SW480 (cell line): ENCODE measurements at places on chromosomes 5 and 9.

DNA sequence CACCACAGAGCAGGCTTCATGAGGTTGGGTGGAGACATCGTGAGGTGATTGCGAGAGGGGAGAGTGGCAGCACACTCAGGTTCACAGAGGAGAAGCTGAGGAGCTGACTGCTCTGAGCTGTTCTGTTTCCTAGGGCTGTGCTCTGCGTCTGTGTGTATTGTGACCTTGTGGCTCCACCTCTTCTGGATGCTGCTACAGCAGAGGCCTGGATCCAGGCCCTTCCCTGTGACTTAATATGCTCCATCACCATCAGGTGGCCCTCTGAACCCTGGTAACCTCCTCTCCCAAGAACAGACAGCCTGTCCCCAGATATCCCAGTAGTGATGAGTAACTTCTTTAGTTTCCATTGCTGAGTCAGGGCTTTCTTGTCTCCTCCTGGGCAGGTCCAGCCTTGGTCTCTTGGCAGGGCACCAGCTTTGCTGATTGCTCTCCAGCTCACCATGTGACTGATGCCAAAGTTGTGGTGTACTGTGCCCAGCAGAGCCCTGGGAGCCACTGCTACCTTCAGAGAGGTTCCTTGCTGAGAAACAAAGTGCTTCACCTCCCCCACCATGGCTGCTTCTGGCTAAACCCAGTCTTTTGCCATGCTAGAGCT is 212.8 kb upstream of the CHD1 start:
- no peak for DNase-seq

- DNase-seq: no peak
Observed at GRCh38 chr9:33139421-33140228, 27.5 kb downstream of the B4GALT1 start.

- DNase-seq: no peak
Observed at GRCh38 chr5:24850926-24851486, 206.2 kb upstream of the CDH10 start.

DNA sequence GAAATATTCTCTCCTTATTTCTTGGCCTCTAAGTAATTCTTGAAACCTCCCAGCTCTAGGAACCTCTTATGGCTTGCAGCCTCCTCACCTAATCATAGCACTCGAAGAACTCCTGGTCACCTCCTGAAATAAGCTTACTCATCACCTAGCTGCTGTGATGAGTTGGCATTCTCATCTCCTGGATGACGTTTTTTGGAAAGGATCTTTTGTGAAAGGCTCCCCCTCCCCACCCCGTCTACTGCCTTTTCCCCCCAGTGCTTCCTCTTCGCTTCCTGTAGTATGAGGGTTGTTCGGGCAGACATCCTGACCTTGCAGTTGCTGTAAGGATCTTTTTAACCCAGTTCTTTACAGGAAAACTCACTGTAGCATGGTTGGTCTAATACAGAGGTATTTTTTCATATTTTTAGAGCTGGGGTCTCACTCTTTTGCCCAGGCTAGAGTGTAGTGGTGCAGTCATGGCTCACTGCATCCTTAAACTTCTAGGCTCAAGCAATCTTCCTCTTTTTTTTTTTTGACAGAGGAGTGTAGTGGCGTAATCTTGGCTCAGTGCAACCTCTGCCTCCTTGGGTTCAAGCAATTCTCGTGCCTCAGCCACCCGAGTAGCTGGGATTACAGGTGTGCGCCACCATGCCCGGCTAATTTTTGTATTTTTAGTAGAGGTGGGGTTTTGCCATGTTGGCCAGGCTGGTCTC is 41.8 kb downstream of the ARHGAP26 start:
- DNase-seq: no peak

GRCh38 chr9:114244570-114244969 is 78.3 kb upstream of the ORM1 start:
- DNase-seq: no peak

GRCh38 chr5:119263639-119264038 is 92.2 kb upstream of the TNFAIP8 start:
- DNase-seq: no peak
